ENCODE measurements at places on chromosomes 16 and 17. TPM values are rescaled to one million over a fixed set of nuclear protein-coding genes. Genes with fewer than 3 reads are reported as not detected.

MYH1 gene
- total RNA-seq, result not detected

TAT gene
- not detected for total RNA-seq

KRTAP2-3 gene
- not detected for total RNA-seq

MATCAP1 gene
- total RNA-seq, result 10.9 TPM

KCNAB3 gene
- 9.3 TPM for total RNA-seq

ADCY7 gene
- total RNA-seq, result 479 TPM

ABR gene
- total RNA-seq, result 155 TPM

CLEC18A gene
- 2.3 TPM for total RNA-seq

KCTD13 gene
- 51.7 TPM for total RNA-seq

TNK1 gene
- 0.73 TPM for total RNA-seq

GP1BA gene
- 4.3 TPM for total RNA-seq

ZNF19 gene
- total RNA-seq, result 6.1 TPM

CASKIN1 gene
- total RNA-seq, result not detected

CIBAR2 gene
- total RNA-seq, result not detected

CD300E gene
- 10.0 TPM for total RNA-seq

CCDC154 gene
- 0.88 TPM for total RNA-seq

GPR139 gene
- not detected for total RNA-seq

ODF4 gene
- not detected for total RNA-seq

CCL3 gene
- total RNA-seq, result 381 TPM

MYH11 gene
- total RNA-seq, result 0.30 TPM

NACA2 gene
- total RNA-seq, result not detected

LCAT gene
- 12.4 TPM for total RNA-seq

ABCA3 gene
- total RNA-seq, result 17.5 TPM

SOX9 gene
- not detected for total RNA-seq

CTCF gene
- total RNA-seq, result 76.7 TPM

ARHGDIG gene
- 0.49 TPM for total RNA-seq

MT3 gene
- total RNA-seq, result not detected

FOXC2 gene
- total RNA-seq, result not detected

CCL5 gene
- 793 TPM for total RNA-seq

LRRC36 gene
- total RNA-seq, result not detected

ABCC6 gene
- total RNA-seq, result 0.16 TPM

OTOP3 gene
- total RNA-seq, result not detected

CA10 gene
- not detected for total RNA-seq

SLC16A5 gene
- total RNA-seq, result 10.0 TPM

SDR42E2 gene
- total RNA-seq, result 0.92 TPM

KRT39 gene
- total RNA-seq, result not detected

NEUROD2 gene
- total RNA-seq, result not detected

SLX4 gene
- 13.5 TPM for total RNA-seq
